ENCODE measurements at places on chromosomes 7 and 10.

DNA sequence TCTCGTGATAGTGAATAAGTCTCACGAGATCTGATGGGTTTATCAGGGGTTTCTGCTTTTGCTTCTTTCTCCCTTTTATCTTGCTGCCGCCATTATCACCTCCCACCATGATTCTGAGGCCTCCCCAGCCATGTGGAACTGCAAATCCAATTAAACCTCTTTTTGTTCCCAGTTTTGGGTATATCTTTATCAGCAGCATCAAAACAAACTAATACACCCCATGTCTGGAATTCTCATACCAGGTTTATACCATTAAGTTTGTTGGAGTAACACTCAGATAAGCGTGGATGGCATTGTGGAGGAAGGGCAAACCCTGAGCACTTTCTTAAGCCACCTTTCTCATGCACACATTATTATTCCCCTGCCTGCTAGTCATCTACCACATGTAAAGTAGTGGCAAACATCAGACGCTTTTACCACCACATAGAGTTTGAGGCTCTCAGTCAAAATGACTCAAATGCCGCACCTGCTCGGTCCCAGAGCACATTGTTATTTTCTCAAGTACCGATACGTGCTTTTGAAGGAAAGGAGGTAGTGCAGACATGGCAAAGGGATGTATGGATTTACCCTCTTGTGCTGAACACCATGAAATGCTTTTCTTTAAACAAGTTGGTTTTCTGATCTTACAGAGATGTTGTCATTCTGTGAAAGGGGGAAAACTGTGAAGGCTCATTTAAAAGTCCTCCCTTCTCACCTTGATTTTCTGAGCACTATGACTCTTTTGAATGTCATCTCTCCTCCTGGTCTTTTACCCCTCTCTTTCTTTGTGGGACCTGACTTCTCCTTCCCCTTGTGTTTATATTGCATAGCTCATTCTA, 429.7 kb downstream of the EXOC4 start:
- DNase-seq, result no peak

DNA sequence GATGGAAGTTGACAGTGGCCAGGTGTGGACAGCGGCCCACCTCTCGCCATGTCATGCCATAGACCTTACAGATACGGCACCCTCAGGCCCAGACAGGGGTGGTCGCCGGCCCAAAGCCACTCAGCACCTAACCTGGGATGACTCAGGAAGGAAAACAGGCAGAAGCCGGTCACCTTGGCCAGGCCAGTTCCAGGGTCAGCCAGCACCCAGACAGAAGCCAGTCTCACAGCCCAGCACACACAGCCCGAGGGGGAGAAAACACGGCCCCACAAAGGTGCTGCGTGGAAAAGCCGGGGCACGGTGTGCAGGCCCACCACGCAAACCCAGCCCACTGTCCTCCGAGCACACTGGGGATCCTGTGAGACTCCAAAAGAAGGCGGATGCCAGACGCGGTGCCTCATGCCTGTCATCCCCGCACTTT, 95.2 kb upstream of the DNAAF5 start:
- no peak for DNase-seq

DNA sequence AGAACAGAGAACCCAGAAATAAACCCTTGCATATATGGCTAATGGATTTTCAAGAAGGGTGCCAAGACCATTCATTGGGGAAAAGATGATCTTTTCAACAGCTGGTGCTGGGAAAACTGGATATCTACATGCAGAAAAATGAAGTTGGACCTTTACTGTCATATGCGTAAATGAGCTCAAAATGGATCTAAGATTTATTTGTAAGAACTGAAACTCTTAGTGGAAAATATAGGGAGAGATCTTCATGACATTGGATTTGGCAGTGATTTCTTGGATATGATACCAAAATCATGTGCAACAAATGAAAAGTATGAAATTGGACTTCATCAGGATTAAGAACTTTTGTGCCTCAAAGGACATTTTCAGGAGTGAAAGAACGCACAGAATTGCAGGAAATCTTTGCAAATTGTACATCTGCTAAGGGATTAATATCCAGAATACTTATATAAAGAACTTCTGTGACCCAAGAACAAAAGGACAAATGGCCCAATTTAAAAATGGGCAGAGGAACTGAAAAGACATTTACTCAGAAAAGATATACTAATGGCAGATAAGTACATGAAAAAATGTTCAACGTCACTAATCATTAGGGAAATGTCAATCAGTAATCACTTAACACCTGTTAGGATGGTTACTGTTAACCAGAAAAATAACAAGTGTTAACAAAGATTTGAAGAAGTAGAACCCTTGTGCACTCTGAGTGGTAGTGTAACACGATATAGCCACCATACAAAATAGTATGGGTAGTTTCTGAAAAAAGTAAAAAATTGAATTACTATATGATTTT, 6.1 kb downstream of the DBF4 start:
- no peak for DNase-seq

GRCh38 chr10:34489973-34490745, 324.9 kb downstream of the PARD3 start:
- peak; percentile 60 for DNase-seq

DNA sequence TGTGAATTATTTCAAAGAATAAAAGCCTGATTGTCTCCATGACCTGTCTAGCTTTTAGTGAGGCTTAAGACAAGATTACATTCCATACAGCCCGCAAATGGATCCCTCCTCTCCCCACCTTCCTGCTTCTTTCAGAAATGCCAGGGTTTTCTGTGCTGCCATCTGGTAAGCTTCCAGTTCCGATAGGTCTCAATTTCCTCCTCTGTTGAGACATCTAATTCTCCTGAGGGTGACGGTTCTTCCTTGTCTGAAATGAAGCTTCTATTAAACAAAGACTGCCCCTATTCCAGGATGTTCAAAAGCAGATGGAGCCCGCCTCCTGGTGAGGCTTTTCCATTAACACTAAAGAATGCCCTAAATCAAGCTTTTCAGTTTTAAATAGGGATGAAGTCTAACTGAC, 295.6 kb downstream of the PTPRN2 start:
- DNase-seq, result no peak

DNA sequence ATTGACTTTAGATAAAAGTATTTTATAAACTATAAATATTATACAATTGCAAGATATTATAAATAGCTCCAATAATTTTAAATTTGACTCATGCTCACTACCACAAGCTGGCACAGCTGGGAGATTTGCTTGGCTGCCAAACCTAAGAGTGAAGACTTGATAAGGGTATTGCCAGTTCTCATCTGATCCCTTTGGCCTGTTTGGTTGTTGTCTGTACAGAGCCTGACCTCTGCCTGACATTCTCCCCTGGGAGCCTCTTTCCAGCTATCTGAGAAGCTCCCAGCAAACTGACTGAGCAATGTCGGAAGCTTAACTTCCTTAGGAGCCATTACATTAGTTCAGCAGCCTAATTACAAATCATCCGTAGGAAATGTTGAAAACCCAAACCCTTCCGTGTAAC, 10.2 kb upstream of the LMOD2 start:
- DNase-seq, result no peak

- no peak for DNase-seq
Measured at GRCh38 chr10:116026315-116026714, 246.7 kb downstream of the GFRA1 start.

- DNase-seq, result no peak
Measured at GRCh38 chr7:56062382-56062781, 1.7 kb upstream of the SUMF2 start.

DNA sequence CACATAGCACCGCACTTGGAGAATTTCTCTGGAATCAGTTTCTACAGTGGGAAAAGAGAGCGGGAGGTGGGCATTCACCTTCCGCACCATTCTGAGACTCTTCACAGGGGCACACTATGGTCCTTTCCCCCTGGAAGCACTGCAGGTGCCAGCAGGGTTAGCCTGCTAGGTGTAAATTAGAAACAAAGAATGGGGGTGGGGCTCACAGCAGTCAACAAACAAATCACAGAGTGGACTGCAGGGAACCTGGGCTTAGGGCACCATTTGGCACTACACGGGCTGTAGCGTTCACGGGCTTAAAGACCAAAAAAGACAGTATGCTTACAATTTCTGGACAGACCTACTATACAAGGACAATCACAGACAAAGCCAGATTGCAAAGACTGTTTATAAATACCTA, 8.0 kb upstream of the PKD1L1 start:
- DNase-seq, result no peak

Measured in astrocyte of the cerebellum (primary cell).